CD4-positive, alpha-beta T cell treated with Interleukin-4 for 1 hour (primary cell): ENCODE measurements at places on chromosomes 1 and 21.

GRCh38 chr1:11345971-11346715 is 73.1 kb downstream of the UBIAD1 start:
- DNase-seq = no peak

- no peak for DNase-seq
Observed at GRCh38 chr1:233735331-233735730, 121.4 kb downstream of the KCNK1 start.

- DNase-seq = no peak
Observed at GRCh38 chr1:225707824-225708223, 54.9 kb upstream of the ENAH start.

GRCh38 chr1:6864166-6864565 is 78.9 kb downstream of the CAMTA1 start:
- no peak for DNase-seq

- no peak for DNase-seq
Observed at GRCh38 chr1:207815913-207816291, 64.0 kb downstream of the CD46 start.

DNA sequence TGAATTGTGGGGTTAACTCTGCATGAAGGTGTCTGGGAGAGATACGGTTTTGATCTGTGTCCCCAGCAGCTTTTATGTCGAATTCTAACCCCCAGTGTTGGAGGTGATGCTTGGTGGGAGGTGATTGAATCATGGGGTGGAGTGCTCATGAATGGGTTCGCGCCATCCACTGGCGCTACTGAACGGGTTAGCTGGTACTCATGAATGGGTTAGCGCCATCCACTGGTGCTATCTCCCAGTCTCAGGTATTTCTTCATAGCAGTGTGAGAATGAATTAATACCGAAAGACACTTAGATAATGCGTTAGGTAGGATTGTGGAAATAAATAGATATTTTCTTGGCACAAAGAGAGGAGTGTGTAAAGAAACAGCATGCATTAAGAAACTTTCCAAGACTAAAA is 32.9 kb upstream of the CLDN8 start:
- DNase-seq = no peak

DNA sequence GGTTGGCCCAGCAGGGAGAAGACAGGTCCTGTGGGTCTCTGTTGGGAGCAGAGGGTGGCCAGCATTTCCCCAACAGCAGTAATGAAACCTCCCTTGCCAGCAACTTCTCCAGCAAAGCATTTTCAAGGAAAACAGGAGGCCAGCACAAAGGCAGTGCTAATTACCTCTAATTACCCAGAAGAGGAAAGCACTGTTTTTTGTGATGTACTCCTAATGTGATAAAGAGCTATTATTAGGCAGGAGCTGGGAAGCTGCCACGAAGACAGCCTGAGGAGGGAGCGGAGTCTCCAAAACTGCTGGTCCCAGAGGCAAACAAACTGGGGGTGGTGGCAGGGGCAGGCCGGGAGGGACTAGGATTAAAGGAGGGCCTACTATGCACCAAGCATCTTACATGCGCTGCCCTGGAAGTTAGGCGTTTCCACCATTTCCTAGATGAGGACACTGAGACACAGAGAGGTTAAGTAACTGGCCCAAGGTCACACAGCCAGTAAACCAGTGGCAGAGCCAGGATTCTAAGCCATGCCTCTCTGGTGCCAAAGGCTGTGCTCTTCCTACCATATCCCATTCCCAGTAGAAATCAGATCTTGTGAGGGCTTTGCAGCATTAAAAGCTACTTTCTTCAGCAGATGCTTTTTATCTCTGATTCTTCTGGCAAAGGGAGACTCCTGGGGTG is 24.5 kb downstream of the HTR6 start:
- DNase-seq = no peak

- no peak for DNase-seq
Observed at GRCh38 chr1:183484254-183484653, 12.0 kb downstream of the SMG7 start.

- DNase-seq = no peak
Observed at GRCh38 chr1:245091818-245092637, 62.8 kb upstream of the KIF26B start.

GRCh38 chr21:46121286-46122221 is 23.6 kb downstream of the COL6A2 start:
- no peak for DNase-seq

- DNase-seq = no peak
Observed at GRCh38 chr1:87435484-87435883, 106.8 kb downstream of the LMO4 start.

- DNase-seq = no peak
Observed at GRCh38 chr1:166903232-166903631, 27.2 kb upstream of the TADA1 start.

DNA sequence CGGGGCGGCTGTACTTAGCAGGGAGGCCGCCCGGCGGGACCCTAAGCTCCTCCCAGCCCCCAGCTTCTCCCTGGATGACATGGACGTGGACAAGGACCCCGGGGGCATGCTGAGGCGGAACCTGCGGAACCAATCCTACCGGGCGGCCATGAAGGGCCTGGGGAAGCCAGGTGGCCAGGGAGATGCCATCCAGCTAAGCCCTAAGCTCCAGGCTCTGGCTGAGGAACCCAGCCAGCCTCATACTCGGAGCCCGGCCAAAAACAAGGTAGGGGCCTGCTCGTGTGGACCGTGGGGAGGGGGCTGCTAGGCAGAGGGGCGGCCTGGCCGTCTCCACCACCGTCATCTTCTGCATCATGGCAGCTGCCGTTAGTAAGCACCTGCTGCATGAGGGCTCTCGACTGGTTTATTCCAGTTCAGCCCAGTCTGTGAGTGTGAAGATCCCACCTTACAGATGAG is 9.0 kb downstream of the ARHGEF16 start:
- no peak for DNase-seq

GRCh38 chr1:77888081-77888780 is at the start of gene NEXN:
Gene NEXN, plus strand, starts transcription at chr1:77888624. Its CDS starts 27,483 bp downstream, at chr1:77916107.
- DNase-seq = no peak

DNA sequence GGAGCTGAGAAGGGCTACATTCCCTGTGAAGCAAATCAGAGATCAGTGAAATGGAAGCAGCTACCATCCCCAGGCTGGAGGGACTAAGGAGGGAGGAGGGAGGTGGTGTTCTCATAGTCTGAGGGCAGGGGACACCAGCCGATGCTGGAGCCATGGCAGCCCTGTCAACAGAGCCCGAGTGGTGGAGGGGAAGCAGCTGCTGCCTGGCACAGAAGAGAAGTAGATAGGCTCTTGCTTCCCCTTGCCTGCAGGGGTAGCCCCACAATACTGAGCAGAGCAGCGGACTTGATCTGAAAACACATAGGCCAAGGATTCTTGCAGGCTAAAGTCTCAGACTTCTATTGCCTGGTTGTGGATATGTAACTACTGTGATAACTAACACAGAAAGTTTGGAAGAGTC is 255.1 kb downstream of the FGGY start:
- peak; percentile 11 for DNase-seq

GRCh38 chr1:17516303-17517214 is 22.9 kb upstream of the ARHGEF10L start:
- DNase-seq = no peak

DNA sequence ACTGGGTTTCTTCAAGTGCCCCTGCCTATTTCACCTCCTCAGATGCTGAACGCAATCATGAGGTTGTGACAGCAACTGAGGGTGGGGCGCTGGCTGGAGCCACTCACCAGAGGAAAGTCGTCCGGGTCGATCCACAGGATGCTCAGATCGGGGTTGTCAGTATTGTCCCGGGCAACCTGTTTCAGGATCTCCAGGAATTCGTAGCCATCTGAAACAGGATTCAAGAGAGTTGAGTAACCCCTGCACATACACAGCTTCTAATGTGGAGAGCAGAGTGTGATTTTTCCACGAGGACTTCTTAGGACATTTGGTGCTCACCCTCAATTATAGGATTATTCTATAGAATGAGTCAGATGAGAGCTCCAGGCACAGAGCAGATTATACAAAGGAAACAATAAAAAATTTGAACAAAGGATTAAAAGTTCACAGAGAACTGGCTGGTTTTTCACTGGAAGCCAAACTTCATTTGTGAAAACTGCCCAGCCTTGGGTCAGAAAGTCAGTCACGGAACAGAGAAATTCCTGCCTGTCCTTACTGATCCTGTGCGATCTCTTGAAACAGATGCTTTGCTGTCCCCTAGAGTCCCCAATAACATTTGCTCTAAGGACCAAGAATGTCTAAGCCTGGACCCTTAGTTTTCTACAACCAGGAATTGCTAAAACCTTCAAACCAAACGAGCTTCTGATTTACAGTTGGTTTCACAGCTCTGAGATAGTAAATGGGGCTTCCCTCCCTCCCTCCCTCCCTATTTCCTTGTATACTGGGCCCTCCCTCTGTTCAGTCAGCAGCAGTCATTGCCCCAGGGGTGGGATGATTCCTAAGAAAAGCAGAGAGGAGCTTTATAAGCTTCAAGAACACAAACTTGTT is 63.2 kb downstream of the CASQ2 start:
- no peak for DNase-seq

DNA sequence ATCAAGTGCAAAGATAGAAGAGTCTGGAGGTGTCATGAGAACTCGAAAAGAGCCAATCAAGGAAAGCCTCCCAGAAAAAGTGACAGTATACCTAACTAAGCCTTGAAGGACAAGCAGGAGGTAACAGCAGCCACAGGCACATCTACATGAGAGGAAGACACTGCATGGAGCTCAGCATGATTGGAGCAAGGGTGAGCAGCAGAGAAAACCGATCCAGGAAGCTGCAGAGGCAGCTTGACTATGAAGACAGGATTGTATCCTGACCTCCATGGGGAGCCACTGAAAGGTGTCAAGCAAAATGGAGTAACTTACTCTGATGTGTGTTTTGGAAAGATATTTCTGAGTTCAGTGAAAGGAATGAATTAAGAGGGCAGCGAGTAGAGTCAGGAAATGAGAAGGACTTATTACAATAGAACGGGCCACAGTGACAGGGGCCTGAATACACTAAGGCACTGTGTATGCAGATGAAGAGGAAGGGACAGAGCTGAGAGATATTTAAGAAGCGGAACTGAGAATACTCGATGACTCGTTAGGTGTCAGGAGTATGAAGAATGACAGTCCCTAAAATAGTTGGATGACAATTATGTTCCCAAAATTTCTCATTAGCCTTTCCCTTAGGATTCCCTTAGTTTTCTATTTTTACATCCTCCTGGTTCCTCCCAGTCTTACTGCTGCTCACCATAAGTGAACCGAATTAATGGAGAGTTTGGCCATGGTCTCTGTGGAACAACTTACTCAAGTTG is 139.3 kb upstream of the NFIA start:
- DNase-seq = no peak

DNA sequence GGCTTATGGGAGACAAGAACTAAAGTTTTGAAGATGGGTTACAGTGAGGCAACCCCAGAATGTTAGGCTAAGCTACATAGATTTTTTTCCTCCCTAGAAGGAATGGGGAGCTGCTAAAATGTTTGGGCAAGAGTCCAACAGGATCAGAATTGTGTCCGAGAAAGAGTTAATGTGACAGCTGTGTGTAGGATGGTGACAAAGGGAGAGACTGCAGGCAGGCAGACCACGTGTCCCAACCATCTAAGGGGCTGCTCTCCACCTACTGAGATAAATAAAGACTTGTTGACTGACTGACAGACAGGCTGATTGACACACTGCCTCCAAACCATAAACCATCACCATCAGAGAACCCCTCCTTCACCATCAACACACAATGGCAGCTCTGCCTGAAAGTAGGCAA is 133.7 kb upstream of the CTTNBP2NL start:
- DNase-seq = no peak

DNA sequence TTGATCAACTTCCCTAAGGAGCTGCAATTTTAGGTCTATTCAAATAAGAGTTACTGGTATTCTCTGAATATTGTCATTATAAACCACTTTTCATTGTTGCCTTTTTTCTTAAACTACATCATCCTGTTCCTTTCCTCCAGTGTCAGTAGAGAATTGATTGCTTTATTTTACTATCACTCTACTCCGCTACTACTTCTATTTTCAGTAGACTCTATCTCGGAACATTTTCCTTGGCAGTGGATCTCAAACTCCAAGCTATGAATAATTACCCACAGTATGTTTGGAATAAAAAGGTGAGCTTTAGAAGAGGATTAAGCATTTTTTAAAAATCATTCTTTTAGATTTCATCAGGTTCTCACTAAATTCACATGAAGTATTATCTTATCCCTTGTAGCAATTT is 224.9 kb downstream of the GREM2 start:
- no peak for DNase-seq

DNA sequence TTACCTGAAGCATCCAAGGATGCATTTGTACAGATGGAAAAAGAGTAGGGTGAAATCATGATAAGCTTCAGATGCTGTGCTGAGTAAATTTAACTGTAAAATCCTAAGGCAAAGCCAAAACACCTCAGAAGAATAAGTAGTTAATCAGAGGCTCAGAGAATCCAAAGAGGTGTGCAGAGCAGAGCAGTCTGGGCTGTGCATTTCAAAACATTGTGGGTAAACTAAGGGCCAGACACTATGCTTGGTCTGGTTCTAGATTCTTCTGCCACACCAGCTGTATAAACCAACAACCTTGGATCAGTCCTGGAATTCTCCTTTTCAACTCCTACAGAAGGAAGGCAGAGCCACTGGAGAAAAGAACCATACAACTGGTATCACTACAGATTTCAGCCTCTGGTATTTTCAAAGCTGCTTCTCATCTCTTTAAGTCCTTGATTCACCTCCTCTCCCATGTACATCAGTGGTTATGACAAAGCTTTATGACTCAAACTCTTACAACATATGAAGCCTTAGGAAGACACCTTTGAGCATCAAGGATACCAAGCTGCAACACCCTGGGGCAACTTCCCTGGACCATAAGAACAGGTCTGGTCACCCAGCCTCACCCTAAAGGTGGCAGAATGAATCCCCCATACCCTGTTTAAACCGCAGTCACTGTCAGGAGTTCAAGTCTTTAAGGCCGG is 11.6 kb upstream of the HIPK1 start:
- DNase-seq = no peak

DNA sequence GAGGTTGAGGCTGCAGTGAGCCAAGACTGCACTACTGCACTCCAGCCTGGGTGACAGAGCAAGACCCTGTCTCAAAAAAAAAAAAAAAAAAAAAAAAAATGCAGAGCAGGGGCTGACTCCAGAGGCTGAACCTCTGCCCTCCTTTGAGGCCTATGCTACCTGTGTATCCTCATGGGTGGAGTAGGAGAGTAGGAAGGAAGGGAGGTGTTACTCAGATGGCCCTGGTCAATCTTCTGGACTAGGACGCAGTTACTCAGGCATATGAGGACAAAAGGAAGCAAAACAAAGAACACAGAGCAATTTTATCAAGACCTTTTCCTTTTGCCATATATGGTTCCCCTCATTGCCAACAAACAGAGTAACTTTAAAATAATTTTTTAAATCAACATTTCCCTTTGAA is 35.2 kb downstream of the TGFBR3 start:
- DNase-seq = no peak
